ENCODE measurements at places on chromosomes 3 and 15.

DNA sequence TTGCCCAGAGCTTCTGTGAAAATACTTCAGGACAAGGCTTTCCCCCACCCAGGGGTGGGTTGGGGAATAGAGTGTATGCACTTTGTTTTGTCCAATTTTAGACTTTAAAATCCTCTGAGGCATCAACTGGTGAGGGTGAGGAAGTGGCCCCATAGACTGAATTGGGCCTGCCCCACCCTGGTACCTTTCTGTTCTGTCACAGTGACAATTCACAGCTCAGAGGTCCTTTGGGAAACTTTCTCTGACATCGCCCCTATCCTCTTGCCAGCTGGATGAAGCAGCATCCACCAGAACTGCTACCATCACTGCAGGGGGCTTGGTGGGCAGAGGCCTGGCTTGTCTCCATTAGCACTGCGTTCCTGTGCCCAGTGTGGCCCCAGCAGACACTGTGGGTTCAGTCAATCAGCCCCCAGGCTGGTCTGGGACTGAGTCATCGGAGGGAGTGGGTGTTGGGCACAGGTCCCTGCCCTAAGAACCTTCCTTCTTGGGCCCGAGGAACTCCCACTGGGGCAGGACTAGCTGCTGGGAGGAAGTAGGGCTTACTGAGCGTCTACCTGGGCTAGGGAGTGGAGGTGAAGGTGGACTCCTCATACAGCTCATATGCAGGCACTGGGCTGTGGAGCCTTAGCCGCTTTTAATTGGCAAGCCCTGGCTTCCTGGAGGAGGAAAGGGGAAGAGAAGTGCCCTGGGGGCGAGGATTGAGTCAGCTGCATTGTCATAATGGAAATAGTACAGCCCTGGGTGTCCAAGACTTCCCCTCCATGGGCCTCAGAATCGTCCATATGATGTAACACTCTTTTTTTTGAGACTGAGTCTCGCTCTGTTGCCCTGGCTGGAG is 1.5 kb upstream of the PPM1M start:
- no peak for DNase-seq

DNA sequence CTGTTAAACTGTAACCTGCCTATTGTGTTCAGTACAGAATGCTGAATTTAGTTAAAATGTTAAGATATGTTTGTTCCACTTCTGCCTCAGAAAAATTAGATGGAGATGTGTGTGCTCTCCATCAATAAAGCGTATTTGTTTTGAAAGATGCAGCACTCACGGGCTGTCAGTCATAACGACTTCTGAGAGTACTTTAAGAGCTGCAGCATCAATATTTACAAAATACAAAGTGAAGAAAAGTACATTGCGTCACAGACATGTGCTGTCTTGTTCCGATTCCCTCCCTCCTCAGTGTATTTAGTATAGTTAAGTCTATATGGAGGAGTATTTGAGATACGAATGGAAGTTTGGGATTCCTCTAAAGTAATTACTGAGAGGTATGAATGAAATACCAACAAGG is 166.6 kb downstream of the BBX start:
- DNase-seq: no peak

- DNase-seq: no peak
These were observed 11.6 kb downstream of the ZBTB11 start for GRCh38 chr3:101665357-101665756.

DNA sequence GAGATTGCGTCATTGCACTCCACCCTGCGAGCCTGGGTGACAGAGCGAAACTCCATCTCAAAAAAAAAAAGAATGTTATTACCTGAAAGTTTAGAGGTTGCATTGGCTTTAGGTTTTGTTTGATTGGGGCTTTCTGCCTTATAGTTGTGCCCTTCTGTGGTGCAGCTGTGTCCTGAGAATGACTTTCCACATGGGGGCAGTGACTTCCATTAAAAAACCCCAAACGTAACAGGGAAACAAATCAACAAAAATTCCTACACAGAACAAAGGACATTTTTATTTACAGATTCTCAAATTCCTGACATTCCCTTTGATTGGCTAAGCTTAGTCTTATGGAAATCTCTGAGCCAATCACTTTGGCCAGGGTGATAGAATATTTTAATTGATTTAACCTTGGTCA is 154.1 kb upstream of the GPR149 start:
- no peak for DNase-seq

DNA sequence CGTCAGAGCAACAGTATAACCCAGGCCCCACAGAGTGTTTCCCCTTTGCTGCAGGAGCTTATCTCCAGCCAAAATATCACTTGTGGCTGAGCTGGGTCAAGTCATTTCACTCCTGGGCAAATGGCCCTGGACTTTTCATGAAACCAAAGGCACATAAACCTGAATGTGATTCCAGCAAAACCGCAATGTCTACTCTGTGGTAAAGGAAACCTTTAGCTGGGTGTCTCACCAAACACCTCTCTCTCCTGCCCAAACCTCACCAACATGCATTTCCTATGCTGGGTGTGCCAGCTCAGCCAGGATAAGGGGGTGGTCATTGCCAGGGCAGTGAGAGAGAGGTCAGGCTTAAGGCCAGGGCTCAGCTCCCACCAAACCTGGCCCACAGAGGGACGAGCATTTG is 67.4 kb downstream of the GTPBP8 start:
- DNase-seq: no peak

DNA sequence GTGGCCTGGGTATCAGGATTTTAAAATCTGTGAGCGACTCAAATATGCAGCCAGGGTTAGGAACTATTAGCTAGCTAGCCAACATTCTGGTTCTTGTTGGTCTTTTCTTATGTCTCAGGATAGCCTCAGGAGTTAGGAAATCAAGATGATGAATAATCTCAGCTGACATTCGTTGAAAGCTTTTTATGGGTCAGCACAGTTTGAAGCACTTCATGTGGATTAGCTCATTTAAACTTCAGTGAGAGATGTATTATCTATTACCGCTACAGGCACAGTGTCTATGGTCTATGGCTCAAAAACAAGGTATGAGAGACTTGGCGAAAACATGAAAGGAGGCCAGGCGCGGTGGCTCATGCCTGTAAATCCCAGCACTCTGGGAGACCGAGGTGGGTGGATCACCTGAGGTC is 187.5 kb upstream of the THRB start:
- DNase-seq: no peak

GRCh38 chr3:164524201-164524600 is 554.1 kb downstream of the SI start:
- DNase-seq: no peak

DNA sequence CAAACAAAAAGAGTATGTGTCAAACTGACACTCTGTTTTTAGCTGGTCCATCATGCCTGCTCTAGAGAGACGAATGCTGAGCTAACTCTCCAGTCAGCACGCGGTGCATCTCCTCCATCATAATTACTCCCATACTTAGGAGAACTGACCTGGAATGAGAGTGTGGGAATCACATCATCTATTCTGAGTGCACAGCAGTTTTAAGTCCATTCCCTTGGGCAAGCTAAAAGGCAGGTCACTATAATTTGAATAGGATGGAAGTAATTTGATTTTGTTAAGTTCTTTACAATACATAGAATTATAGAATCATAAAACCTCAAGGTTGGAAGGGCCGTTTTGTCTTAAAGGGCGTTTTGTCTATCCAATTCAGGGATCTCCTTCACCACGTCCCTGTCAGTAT is 251.6 kb downstream of the XXYLT1 start:
- DNase-seq: no peak

DNA sequence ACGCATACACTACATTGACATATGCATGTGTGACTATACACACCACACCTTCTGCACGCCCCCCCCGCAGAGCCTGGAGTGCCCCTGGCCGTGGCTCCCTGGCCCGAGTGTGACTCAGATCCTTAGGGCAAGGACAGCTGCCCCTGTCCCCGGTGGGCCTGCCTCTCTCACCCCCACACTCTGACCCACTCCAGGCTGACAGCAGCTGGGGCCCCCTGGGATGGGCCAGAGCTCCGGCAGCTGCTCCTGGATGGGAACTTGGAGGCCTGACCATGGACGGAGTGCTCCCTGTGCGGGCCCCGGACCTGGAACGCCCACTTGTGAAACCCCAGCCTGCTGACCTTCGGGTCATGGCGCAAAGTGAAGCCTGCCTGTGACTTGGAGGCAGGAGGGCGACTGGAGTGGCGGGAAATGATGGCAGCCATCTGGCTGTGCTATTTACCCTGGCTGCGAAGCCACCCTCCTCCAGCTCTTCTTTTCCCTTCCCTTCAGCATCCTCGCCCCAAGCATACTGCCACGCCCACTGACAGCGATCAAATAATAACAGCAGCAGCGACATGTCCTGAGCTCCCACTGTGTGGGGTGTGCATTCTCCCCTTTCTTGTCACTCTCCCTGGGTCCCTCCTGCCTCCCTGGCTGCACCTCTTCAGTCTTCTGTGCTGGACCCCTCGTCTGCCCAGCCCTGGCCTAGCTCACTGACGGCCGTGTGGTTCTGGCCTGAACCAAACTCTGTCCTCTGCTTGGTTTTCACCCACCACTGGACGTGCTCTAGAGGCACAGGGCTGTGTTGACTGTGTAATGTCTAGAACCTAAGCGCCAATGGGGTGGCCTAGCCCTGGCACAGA is 90.7 kb upstream of the MEF2A start:
- no peak for DNase-seq

- DNase-seq: no peak
These were observed 99.3 kb upstream of the ASB14 start for GRCh38 chr3:57391767-57392166.

DNA sequence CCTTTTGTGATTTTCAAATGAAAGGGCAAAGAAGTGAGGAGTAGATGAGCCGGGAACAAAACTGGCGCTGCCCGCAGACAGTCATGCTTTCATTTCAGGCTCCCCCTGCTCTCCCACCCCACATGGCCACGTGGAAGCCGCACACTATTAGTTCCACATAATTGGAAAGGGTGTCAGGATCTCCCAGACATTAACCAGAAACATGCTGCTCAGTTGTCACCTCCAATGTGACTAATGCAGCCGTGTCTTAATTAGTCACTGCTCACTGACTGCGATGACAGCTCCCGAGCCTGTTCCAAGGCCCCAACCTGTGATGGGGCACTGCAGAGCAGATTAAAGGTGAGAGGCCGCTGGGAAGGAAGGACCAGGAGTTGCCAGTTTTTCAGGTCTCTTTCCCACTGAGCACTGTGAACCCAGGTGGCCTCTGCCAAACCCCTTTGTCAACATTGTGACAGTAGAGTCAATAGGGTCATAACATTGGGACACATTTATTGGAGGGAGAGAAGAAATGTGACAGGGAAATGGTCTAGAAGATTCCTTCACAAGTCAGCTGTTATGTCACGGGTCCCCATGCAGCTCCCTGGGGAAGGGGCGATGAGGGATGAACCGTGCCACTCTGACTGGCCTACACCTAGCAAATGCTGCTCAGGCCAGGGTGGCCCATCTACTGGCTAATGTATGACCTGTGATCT is 38.6 kb upstream of the SFMBT1 start:
- DNase-seq: no peak

GRCh38 chr3:106839576-106840280 is 537.5 kb upstream of the CCDC54 start:
- no peak for DNase-seq

GRCh38 chr3:71208211-71209095 is 375.1 kb downstream of the FOXP1 start:
- DNase-seq: no peak

DNA sequence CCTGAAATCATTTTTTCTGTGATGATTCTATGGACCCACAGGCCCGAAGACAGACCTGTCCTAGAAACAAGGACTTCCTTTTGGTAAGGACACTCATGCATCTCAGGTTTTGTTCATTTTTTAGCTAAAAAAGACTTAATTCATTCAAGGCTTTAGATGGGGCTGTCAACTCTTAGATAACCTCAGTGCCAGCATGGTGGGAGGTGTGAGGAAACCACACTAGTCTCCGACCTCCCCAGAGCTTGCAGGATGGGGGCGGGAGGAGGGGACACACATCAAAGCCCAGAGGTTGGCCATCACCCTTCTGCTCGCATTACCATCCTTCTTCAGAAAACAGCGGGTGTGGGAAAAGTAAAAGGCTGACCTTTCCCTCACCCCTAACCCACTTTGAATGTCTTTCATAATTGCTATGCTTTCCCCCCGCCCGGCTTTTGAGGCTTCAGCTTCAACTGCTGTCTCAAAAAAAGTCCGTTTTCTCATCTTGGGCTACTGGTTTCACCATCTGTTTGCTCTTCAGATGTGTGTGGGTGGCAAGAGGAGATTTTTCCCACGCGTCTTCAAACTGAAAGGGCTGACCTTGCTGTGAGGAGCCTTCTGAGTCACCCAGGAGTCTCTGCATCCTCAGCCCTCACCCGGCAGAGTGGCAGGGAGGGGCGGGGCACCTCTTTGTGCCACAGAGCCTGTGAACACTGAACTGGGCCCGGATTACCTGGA is 27.6 kb upstream of the CXCR6 start:
- peak; percentile 40 for DNase-seq

- peak; percentile 52 for DNase-seq
These were observed 155.7 kb downstream of the RAB11A start for GRCh38 chr15:66025015-66025452.

GRCh38 chr15:97680606-97681220 is 279.8 kb upstream of the ARRDC4 start:
- DNase-seq: no peak

- no peak for DNase-seq
These were observed 15.0 kb downstream of the PDIA5 start for GRCh38 chr3:123081718-123082369.

- no peak for DNase-seq
These were observed 116.0 kb downstream of the P3H2 start for GRCh38 chr3:190004656-190005055.

GRCh38 chr3:100041328-100041749 is 73.0 kb downstream of the FILIP1L start:
- DNase-seq: no peak

DNA sequence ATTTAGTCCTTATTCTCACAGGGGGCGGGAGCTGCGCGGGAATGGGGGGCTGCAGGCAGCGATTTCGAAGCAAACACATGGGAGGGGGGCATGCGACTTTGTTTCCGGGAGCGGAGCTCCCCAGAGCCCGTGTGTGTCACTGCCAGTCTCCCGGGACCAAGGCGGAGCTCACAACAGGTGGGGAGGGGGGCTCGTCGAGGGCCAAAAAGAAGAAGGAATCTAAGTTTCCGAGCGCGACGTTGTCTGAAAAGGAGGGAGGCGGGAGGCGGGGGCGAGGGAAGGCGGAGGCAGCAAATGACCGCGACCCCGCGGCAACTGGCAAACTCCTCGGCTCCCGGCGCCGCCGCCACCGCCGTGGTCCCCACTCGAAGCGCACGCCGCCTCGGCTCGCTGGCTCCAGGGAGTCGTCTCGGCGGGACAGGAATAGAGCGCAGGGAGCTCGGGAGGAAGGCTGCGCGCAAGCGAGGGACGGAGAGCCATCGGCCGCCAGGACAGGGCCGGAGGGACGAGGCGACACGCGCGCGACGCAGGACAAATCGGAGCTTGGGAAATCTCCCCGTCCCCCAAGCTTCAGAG is 1.4 kb downstream of the FOXP1 start:
- DNase-seq: peak; percentile 80

DNA sequence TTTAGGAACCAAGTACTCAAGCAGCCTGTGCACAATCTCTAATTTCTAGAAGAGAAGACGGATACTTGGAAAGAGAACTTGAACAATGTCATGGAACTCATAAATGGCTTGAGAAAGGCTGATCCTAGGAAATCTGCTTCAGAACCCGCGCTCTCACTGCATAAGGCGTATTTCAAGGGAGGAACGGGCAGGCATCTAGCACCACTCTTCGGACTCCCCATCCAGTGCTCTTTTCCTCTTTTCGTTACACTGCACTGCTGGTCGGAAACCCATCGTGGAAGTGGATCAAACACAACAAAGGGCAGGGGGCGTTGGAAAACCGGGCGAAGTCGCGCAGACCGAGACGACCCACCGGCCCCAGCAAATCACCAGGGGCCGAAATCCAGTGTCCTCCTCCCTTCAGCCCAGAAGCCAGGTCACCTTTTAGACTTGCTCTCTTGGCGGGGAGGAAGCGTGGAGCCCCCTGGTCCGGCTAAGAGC is 539 bp upstream of the TLNRD1 start:
- no peak for DNase-seq

- no peak for DNase-seq
These were observed 482.5 kb upstream of the TBL1XR1 start for GRCh38 chr3:177679568-177680471.
